ENCODE measurements at places on chromosomes 13 and 19.
A peak's percentile ranks its signal among the peaks of the same experiment; 100 is the strongest.

GRCh38 chr19:49415102-49415809 lies 8.0 kb downstream of the PTH2 start:
- DNase-seq: no peak

DNA sequence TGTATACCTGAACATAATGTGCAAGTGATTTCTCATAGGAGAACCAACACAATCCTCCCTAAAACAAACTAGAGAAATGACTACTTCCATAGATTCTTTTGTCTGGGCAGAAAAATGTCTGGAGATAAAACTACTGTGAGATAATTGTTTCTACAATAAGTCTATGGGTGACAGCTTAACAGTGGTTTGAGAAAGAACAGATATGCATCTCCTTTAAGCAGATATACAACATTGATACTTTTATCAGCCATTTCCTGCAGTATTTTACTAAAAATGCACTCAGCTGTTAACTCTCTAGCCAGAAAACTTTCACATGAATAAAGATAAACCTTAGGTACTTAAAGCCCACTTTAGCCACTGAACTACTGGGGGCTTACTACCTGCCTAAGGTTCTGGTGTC lies 1132.4 kb downstream of the EFNB2 start:
- DNase-seq: no peak

DNA sequence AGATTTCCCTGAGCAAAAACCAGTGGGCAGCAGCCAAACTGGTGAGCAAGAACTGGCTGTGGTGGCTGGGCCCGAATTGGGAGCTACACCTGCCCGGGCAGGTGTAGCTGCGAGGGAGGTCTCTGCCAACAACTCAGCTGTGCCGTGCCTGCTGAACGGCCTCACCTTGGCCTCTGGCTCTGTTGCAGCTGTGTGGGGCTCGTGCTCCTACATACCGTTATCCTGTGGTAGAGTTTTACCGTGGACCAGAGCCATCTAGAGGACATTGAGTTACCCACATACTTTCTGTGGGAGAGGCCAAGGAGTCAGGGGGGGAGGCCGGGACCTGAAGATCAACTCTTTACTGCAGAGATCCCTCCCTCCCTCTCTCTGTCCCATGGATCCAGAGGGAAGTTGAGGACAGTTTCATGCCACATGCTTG lies 113.2 kb downstream of the TM9SF2 start:
- DNase-seq: no peak

DNA sequence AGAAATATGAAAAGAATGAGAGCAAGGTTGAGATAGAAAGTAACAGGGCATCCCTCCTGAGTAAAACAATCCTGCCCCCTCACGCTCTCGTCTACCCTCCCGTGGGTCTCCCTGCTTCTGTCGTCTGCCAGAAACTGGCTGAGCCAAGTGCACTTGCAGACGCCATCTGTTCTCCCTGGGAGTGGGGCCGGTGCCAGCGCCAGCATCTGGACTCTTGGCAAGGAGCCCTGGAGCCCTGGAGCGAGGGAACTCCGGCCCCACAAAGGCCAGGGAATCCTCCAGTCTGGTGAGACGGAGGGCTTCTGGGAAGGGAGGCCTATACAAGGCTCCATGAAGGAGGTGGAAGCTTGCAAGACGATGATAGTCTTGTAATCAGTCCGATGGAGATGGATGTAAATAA lies 2.3 kb upstream of the TMEM91 start:
- peak; percentile 88 for DNase-seq

- DNase-seq: no peak
Measured at GRCh38 chr19:50854636-50855410, at the start of gene KLK3. Gene KLK3, plus strand, starts transcription at chr19:50854915. Its CDS starts 41 bp downstream, at chr19:50854956.

- no peak for DNase-seq
Measured at GRCh38 chr19:48444936-48445200, 915 bp upstream of the GRWD1 start.

- DNase-seq: no peak
Measured at GRCh38 chr13:39397896-39398265, 205.1 kb downstream of the LHFPL6 start.

DNA sequence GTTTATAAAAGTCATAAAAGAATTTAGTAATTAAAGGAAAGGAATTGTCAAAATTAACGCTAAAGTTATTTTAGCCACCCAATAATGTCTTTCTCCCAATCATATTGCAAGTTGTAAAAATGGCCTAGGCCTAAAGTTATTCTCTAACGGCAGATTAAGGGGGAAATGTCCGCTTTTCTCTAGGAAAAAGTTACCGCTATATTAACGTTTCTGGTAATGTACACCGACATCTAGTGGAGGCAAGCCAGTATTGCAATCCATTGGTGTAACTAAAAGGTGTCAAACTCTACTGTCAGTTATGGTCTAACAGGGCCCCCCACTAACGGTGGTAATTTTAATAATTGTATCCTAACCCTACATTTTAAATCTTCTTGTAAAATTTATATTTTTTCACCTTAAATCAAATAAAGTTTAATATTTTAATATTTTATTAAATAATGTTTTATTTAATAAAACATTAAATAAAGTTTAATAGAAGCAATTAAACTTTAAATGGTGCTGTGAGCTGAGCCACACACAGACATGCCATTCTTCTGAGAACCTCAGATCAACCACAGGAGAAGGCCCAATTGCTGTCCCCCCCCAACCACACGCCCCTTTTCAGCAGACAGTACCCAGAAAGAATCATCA lies 35.9 kb upstream of the ZSCAN5A start:
- peak; percentile 44 for DNase-seq

DNA sequence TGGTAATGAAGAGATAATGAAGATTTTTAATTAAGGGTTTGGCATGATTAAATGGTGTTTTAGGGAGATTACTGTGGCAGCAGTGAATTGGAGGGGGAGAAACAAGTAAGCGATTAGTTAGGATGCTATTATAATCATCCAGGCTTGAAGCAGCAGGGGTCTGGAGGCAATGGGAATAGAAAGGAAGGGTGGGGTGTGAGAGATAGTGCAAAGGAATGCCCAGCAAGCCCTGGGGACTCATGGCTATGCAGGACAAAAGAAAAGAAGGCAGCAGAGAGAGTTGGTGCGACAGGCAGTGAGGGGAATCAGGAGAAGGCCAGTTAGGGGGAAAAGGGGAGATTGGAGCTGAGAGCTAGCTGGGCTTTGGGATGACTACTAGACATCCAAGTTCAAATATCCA lies 34.5 kb downstream of the SOX21 start:
- DNase-seq: no peak

DNA sequence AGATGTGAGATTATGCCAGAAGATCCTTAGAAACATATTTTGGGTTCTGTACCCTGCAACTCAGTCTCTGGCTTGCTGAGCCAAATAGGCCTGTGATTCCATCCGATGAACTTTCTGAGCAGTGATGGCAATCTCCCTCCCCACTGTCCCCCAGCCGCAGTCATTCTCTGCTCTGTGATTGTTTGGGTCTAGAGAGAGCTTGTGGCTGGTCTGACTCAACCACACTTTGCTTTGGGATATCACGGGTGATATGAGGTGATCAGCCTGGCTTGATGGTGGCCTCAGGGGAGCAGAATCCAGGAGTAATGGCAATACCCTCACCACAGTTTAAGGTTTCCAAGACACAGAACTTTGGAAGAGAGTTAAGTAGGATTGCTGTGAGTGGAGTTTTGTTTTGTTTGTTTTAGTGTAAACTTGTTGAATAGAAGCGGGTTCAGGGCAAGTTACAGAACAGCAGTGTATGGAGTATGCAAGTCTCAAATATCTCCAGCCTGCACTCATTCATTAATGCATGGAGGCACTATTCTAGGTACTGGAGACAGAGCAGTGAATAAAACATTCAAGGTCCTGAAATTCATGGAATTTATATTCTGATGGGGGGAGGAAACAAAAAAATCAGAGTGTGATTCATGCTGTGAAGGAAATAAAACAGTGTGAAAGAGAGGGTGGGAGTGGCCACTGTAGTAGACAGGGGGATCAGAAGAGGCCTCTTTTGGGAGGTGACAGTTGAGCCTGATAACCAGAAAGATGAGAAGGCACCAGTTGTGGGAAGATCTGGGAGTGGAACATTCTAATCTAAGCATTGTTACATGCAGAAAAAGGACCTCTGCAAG lies 5.3 kb downstream of the SAMD4B start:
- peak; percentile 39 for DNase-seq
